Anterior cingulate cortex (tissue), 58 donors: ENCODE measurements at places on chromosomes 5 and 9.

DNA sequence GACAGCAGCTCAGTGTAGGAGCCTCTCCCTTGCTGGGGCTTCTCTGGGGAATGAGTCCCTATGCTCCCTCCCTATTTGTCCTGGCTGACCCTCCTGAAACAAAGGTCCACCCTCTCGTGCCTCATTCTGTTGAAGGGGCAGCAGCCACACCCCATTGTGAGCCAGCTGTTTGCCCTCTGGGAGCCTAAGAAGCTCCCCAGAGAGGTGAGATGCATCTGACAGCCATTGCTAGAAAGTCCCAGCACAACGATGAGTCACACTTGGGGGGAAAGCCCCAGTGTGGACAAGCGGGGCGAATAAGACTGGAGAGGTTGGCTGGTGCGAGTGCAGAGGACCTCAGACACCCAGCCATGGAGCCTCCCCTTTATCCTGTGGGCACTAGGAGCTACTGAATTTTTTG, 101.4 kb downstream of the PPARGC1B start:
- no peak for DNase-seq

GRCh38 chr9:97300586-97300985, 6.9 kb upstream of the CCDC180 start:
- no peak for DNase-seq

GRCh38 chr5:80238778-80239679, 16.8 kb downstream of the SERINC5 start:
- DNase-seq, result peak; percentile 49

DNA sequence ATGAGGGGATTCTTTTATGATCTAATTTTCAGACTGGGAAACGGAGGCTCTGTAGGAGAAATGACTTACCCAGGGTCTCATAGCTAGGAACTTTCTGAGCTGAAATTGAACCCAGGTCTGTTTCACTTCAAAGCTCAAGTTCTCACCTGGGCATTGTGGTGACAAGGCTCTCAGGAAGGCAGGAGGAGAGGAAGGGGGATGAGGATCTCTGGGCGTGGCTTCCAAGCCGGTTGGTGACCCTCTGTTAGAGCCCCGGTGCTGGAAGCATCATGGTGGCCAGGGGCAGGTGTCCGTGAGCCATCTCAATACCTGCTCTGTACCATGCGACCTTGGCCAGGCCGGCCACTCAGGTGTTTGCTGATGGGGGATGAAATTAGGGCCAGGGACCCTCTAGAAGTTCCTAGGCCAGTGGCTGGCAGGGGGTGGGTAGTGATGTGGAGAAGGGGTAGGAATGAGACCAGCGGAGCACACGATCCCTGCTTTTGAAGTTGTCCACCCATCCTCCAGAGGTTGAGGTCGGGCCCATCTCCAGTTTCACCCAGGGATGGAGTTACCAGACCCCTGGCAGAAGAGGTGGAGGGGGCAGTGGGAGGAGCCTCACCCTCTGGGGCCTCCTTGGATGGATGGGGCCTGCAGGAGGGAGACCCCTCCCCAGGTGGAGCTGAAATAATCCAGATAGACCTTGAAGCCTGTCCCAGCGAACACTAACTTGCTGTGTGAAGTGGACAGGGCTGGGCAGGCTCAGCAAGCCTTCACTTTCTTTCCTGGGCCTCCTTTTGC, 5.9 kb downstream of the CRB2 start:
- DNase-seq, result no peak

DNA sequence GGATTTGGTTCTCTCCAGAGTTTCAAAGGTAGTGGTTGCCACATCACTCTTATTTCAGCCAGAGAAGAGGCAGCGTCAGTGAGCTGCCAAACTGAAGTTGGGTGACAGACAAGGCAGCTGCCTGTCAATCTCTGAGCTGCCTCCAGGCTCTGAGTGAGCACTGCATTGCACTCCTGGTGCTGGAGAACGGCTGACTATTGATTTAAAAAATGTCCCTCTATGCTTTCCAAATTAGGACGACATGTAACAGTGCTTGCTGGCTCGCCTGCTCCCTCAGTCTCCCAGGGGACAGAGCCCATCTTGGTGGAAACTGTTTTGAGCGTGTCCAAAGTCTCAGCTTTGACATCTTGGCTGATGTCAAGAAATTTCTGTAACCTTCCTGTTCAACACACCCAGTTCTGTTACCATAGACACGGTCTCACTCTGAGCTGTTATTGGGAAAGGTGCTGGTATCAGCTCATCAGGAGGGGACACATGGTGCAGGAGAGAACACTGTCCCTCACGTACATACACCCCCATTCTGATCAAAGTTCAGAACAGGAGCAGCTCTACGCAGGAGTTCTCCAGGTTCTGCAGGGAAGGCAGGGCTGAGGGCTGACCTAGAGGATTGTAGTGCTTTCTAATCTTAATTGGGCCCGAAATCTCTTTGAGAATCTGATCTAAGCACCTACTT, 15.7 kb downstream of the PCDH12 start:
- DNase-seq, result no peak
